ENCODE measurements at places on chromosomes 4 and X.

- DNase-seq = no peak
Measured at GRCh38 chr4:187889651-187890050, 105.9 kb upstream of the ZFP42 start.

- DNase-seq = no peak
Measured at GRCh38 chr4:47373709-47374108, 89.8 kb downstream of the COMMD8 start.

DNA sequence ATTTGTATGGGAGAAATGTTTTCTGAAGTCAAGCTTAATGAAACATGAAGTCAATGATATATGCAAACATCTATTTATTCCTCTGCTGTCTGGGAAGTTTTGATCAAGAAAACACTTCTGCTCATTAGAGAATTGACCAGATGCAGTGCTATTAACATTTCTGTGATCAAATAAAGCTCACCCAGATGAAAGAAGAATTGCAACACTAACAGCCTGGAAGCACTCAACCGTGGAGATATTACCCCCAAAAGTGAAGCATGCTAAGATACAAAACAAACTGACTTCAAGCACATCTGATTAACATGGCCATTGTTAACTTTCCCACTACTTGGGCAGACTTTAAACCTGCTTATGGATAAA is 73.7 kb upstream of the GUCY1A1 start:
- no peak for DNase-seq

DNA sequence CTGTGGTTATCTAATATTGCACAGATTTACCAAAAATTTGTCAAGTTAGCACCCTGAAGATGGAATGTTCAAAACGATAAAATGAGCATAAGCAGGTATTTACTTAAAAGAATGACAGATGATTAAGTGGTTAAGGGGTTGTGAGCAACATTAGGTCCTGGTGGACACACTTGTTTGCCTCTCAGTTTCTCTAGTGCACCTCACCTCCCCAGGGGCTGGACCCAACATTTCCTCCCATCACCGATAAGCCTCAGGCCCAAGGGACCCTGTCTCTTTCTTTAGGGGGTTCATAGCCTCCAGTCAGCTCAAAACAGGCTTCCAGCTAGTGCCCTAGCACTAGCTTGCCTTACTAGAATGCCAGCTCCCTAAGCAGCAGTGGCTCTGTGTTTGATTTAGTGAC is 88.0 kb downstream of the ATP11C start:
- DNase-seq = no peak

GRCh38 chrX:72176981-72177380 is 4.6 kb upstream of the PIN4 start:
- no peak for DNase-seq

- peak; percentile 44 for DNase-seq
Measured at GRCh38 chr4:145041378-145041777, 56.6 kb downstream of the ANAPC10 start.

GRCh38 chr4:76725039-76725438 is 172.9 kb downstream of the SOWAHB start:
- DNase-seq = no peak

DNA sequence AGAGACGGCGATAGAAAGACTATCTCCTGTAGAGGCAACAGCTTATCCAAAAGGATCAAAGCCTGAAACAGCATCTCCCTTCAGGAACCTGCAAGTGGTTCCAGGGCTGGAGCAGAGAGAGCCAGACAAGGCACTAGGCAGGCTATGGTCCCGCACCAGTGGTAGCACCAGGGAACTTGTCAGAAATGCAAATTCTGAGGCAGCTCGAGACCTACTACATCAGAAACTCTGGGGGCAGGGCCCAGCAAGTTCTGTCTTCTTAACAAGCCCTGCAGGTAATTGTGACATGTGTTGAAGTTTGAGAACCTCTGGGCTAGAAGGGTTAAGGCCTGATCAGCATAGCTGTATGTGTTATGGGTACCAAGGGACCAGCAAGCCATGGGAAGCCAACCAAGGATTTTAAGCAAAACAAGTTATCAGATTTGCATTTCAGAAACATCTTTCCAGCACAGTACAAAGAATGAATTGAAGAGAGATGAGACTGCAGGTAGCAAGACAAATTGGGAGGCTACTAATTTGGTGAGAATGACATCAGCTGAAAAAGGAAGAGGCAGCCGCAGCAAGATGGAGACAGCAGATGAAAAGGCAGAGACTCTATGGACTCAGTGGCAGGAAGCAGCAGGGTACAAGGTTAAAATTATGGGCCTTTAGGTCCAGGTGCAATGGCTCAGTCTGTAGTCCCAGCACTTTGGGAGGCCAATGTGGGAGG is 139.7 kb downstream of the TSPAN5 start:
- DNase-seq = peak; percentile 15

GRCh38 chr4:38092701-38093100 is 132.5 kb downstream of the PTTG2 start:
- DNase-seq = no peak

- DNase-seq = peak; percentile 79
Measured at GRCh38 chr4:20532871-20533870, 167.1 kb upstream of the PACRGL start.

GRCh38 chrX:2707334-2707760 is 16.3 kb downstream of the CD99 start:
- DNase-seq = peak; percentile 75

GRCh38 chr4:74316397-74316796 is 8.1 kb downstream of the EPGN start:
- no peak for DNase-seq

DNA sequence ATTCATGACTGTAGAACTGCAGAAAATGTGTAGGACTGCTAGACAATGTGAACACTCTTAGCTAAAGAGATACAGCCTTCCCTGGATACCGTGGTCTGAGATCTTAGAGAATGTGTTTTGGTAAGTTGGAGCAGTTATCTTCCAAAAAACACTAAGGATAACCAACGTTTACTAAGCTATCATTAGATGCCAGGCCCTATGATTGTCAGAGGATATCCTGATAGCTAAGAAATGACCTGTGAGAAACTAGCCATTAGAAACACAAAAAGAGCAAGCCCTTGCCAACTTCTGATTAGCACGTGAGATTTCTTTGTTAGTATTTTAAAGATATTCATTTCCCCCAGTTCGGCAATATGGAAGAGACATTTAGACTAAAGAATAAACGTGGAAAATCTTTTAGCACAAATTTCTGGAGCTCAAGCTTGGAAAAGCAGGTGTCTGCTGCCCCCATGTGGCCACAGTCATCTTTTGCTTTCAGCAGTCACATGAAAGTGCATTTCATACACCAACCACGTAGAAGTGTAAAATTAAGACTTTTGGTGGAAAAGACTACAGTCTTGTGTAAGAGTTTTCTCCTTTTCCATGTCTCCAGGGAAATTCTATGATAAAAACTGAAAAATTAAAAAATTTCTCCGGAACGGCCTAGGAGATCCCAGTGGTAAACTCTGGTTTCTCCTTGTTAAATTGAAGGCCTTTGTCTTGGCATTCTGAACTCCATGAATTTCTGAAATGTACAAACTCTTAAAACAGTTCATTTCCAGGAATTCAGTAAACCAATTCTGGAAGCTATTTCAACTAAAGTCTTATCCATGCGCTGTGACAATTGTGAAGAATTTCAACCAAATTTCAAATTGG is 136.4 kb downstream of the ZNF674 start:
- DNase-seq = peak; percentile 85

Data from astrocyte of the hippocampus (primary cell).